CD4-positive, alpha-beta T cell treated with Interleukin-21 for 1 hour (primary cell): ENCODE measurements at places on chromosomes 12 and 14.

DNA sequence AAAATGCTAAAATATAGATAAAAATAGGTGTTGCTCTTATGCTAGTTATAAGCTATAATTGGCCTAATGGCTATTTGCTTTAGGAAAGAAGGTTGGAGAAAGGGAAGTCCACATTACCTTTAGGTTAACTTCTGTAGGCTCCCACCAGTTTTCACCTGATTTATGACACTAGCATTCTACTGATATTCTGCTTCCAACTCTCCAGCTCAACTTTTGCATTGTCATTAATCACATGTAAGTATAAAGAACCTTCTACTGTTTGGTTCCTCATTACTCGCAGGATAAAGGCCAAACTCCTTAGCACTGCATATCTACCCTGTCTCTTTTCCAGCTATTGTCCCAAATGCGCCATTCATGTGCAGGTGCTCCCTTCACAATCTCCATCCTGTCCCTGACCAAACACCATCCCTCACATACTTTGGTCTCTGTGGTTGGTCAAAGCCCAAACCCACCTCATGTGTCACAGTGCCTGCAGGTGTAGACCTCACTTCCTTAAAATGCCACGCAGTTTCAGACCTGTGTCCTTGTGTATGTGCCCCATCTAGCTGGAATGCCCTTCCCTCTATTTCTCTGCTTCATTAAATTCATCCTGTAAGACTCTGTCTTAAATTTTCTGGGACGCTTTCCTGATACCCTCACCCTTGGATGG is 3.3 kb downstream of the DDHD1 start:
- DNase-seq, result no peak

- no peak for DNase-seq
Observed at GRCh38 chr12:96422192-96422591, 22.0 kb upstream of the CDK17 start.

DNA sequence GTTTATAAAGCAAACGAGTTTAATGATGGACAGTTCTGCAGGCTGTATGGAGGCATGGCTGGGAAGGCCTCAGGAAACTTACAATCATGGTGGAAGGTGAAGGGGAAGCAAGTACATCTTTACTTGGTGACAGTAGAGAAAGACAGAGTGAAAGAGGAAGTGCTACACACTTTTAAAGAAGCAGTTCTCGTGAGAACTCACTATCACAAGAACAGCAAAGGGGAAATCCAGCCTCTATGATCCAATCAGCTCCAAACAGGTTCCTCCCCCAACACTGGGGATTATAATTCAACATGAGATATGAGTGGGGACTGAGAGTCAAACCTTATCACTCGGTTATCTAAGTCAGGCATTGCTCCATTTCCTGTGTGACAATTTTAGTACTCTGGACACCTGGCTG is 189.9 kb upstream of the CNTN1 start:
- no peak for DNase-seq

GRCh38 chr14:81889529-81889928 is 355.9 kb upstream of the SEL1L start:
- DNase-seq, result no peak

- no peak for DNase-seq
Observed at GRCh38 chr14:63563370-63564026, 20.3 kb upstream of the PPP2R5E start.

- DNase-seq, result no peak
Observed at GRCh38 chr12:70251226-70251625, 8.0 kb downstream of the CNOT2 start.

DNA sequence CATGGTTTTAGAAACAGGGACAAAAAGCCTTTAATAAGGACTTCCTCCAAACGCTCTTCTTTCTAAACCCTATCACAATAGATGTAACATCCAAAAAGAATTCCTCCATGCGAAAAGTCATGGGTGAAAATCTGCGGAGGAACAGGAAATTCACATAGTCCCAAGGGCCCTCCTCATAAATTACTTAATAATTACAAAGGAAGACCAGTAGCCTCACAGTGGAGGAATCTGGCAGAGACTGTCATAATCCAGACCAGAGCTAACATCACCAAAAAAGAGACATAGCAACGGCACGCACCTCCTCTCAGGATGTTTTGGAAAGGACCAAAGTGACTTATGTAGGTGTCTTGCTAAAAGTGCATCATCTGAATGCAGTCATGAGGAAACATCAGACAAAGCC is 165.7 kb downstream of the ANO2 start:
- no peak for DNase-seq

DNA sequence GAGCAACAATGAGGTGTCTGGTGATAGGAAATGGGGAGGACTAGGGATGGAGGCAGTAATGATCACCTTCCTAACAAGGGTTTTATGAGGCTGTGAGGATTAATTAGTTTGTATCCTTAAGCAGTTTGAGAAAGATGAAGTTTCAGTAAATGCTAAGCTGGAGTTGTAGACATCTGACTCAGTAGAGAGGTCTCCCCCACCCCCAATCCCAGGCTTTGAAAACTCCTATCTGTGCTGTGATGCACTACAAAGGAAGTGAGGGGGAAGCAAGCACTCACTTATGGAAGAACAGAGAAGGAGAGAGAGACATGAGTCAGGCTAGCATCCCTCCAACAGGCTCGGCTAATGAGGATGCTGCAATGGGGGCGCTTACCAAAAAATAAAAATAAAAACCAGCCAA is 5.5 kb upstream of the BCL11B start:
- no peak for DNase-seq

DNA sequence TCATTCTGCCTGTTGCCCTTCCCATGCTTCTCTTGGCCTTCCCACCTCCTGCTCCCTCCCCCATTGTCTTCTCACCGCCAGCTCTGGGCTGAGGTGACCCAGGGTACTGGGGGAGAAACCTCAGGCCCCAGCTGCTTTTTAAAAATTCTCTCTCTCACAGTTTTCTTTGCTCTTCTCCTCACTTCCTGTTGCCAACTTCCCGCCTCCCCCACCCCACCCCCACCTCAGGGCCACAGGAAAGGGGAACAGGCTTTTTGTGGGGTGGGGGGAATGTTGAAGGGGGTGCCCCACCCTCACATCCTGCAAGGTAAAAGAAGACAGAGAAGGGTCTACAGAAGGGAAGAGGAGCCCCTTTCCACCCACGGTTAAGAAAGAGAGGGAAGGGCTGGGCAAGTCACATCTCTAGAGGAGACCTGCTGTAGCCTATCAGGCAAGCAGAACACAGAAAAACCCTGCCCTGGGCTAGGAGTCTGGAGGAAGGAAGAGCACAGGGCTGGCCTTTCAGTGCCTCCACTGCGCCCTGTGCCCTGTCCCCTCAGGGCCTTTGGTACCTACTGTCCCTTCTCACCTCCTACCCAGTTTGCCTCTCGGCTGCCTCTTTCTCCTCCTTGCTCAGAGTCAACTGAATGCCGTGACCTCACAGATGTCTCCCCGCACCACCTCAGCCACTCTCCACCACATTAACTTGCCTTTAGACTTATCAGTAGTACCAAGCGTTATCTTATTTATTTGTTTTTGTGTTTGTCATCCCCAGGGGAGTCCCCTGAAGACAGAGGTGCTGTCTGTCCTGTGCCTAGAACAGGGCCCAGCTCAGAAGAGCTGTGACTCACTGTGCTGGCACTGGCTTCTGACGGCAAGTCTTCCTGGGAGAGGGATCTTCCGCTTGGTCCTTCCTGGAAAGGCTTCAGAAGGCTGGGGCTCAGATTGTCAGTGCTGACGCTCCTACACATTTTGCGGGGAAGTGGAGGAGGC is 1.7 kb downstream of the ARHGAP9 start:
- peak; percentile 79 for DNase-seq

- DNase-seq, result no peak
Observed at GRCh38 chr12:85662207-85662602, 174.0 kb downstream of the RASSF9 start.

- peak; percentile 53 for DNase-seq
Observed at GRCh38 chr14:69612014-69612782, 802 bp downstream of the SUSD6 start.

DNA sequence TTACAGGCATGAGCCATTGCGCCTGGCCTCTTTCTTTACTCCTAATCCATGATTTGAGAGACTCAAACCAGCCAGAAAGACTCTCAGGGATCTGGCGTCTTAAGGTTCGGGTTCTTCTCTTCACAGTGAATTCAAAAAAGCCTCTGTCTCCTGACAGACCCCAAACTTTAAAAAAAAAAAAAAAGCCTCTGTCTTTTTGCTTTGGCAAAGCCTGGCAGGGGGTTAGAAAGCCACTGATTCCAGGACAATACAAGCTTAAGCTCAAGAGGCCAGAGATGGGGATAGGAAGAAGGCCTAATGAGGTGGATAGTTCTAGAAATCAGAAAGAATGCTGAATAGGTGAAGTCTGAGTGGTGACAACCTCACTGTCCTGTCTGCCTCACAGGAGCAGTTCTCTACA is 8.8 kb downstream of the NRIP2 start:
- no peak for DNase-seq

- DNase-seq, result no peak
Observed at GRCh38 chr14:43116341-43116740, 1390.7 kb downstream of the FSCB start.

GRCh38 chr14:20631880-20632389 is 9.6 kb downstream of the OR6S1 start:
- no peak for DNase-seq

DNA sequence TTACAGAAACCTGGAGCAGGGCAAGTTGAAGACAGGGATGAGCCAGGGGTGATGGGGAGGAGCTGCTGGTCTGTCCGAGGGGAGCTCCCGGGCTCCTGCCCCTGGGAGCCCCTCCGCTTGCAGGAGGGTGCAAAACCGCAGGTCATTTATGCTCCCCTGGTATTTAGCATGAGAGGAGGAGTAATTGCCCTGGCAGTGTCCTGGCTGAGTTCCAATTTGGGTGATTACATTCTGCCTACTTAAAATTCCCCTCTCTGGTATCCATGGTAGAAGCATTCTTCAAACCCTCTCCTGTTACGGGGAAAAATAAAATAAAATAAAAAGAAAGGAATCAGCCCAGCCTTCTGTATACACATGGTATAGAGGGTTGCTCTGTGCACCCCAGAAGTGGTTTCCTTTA is 61.7 kb upstream of the VRK1 start:
- DNase-seq, result no peak

GRCh38 chr12:1117371-1117770 is 126.3 kb downstream of the ERC1 start:
- DNase-seq, result no peak

- DNase-seq, result no peak
Observed at GRCh38 chr14:76968621-76969063, 59.9 kb downstream of the IRF2BPL start.

- DNase-seq, result no peak
Observed at GRCh38 chr12:111754671-111755070, 12.1 kb upstream of the ALDH2 start.

DNA sequence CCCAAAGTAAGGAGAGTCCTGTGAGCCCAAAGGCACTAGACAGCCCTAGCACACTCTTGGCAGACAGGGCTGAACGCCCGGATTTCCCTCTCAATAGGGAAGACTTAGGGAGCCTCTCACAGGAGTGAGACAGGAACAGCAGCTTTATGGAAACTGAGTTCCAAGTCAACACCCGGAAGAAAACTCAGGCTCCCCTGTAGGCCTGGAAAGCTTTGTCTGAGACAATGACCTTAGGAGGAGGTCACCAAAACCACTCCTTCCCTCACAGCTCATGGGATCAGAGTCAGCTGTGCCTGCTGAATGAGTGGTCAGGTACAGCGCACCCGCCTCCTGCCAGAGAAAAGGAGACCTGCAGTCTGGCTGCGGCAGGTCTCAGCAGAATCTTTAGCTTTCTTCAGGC is 229.5 kb downstream of the CACNA1C start:
- no peak for DNase-seq

- no peak for DNase-seq
Observed at GRCh38 chr12:53994009-53994263, 6.0 kb upstream of the HOXC9 start.

DNA sequence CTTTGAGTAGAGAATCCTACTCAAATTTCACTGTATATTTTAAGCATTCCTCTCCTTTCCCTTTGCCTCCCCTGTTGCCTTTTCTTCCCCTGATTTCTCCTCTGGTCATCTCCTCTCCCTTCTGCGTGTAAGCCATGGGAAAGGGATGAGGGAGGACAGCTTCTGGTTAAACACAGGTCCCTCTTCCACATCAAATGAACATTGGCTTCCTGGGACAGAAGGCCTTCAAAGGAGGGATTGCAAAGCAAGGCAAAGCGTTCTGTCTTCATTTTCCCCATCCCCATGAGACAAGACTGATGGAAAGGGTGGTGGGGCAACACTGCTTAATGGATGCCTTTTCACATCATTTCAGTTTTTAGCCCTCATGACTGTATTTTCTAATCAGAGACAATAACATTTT is 26.2 kb downstream of the GPRC5A start:
- no peak for DNase-seq

DNA sequence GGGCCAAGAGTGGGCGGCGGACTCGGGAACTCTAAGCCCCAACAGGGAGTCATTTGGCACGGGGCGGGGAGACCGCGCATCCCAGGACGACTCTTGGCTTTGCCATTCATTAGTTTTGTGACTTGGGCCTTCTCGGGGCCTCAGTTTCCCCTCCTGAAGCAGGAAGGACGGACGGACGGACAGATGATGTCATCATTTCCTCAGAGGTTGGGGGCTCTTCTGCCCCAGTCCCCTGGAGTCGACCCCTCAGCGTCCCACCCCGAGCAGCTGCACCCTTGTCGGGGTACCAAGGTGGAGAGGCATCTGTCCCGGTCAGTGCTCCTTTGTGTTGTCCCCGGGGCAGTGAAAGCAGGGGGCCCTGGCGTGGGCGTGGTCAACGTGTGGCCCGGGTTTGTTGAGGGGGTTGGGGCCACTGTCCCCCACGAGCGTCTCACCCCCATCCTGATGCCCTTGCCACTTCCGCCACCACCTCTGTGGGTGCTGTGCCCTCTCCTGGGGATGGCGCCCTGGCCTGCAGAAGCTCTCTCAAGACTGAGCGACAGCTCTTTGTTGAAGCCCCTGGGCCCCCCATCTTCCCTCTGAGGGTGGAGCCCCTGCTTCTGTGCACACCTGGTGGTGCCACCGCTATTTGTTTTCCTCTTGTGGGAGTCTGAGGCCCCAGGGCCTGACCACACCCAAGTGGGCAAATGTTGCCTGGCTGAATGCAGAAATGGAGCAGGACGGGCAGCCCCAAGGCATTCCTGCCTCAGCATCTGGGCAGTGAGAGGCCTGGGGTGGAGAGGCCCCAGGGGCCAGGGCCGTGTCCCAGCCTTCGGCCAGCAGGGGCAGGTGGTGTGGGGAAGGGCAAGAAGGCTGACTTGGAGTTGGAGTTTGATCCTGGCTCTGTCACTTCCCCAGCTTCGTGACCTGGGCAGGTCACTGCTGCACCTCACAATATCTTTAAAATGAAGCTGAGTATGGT is 896 bp downstream of the HHIPL1 start:
- no peak for DNase-seq
